ENCODE measurements at places on chromosomes 7 and 10. TPM values are rescaled to one million over a fixed set of nuclear protein-coding genes. Genes with fewer than 3 reads are reported as not detected.

DNA sequence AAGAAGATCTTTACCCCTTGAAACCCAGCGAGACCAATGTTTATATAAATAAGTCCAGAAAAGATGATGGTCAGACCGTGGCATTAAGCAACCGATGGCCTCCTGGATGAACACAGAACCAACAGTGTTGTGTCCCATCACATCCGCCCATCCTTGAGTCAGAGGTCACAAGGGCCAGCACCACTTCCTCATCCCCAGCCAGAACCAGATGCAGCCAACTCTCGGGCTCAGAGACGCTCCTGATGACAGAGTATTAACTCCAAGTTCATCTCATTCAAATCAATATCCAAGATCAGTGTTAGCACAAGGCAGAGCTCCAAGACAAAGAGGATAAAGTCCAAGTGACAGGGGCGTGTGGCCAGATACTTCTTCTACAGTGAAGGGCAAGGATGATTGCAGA is 63.5 kb downstream of the FAM53B start:
- peak; percentile 90 for DNase-seq

DNA sequence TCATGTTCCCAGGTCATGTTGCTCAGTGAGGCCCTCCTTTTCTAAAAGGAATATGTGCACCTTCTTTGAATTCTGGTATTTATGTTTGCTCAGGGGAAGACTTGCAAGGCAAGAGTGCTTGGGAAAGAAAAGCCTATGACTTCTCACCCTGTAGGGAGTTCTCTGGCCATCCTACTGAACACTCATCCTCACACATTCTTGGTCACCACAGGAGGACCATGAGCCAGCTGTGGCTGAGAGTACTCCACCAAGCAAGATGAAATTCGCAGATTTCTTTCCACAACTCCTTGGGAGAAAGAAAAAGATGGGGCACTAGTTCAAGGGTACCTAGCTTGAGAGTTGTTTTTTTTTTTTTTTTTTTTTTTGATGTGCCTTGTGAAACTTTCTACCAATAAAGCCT is 179.6 kb downstream of the FZD1 start:
- DNase-seq: no peak

DNA sequence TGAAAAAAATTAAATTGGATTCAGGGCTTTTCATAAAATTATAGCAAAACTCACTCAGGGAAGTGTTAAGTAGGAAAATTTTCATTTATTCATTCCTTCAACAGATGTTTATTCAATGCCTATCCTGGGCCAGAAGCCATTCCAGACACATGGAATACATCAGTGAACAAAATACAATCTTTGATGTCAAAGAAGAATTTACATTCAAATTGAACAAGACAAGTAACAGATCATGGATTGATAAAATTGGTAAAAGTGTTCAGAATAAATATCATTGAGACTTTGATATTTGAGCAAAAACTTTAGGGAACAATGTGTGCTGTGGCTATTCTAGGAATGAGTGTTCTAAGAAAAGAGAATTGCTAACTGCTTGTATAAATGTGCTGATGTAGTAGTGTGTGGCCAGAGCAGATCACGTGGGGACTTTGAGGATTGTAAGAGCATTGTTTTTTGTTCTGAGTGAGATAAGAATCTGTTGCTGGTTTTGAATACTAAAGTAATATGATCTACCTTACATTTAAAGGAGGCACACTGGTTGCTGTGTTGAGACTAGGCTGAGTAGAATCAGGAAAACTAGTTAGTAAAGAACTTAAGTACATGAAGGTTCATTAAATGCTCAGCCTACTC is 957.2 kb downstream of the PCDH15 start:
- no peak for DNase-seq

GRCh38 chr7:125695626-125696025 is 766.0 kb upstream of the POT1 start:
- DNase-seq: no peak

GRCh38 chr10:11642566-11642965 is 31.1 kb upstream of the USP6NL start:
- no peak for DNase-seq

- DNase-seq: no peak
Observed at GRCh38 chr10:23155169-23155568, 36.9 kb upstream of the PTF1A start.

DNA sequence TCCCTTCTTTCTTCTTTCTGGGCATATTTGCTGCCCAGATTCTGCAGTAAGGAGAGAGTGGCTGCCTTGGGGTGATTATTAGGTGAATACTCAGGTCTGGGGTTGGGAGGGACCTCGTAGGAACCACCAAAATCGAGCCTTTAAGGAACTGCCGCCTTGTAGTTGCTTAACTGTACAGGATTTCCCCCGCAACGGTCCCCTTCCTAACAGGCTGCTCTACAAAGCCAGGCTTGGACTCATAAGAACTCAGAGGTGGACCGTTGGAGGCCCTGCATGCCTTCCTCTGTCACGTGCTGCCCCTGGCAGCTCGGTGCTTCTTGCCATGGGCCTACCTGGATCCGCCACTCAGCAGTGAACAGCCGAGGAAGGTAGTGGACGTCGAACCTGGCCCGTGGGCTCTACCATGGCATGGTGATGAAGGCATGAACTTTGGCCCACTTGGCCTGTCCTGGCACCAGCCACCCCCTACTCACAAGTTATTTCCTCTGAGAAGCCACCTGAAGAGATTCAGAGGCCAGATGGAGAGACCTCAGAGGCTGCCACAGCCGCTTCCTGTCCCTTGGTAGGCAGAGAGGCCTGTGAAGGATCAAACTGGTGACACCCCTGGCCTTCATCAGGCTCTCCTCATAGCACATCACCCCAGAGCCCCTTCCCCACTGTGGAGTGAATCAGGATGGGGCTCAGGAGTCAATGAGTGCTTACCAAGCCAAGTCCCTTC is 54.6 kb downstream of the NOD1 start:
- DNase-seq: no peak

- DNase-seq: peak; percentile 91
Observed at GRCh38 chr7:47474937-47475879, 106.7 kb downstream of the TNS3 start.

GRCh38 chr7:113891031-113891350 is 27.8 kb downstream of the PPP1R3A start:
- DNase-seq: no peak

GRCh38 chr10:34295142-34295548 is 520.0 kb downstream of the PARD3 start:
- no peak for DNase-seq

DNA sequence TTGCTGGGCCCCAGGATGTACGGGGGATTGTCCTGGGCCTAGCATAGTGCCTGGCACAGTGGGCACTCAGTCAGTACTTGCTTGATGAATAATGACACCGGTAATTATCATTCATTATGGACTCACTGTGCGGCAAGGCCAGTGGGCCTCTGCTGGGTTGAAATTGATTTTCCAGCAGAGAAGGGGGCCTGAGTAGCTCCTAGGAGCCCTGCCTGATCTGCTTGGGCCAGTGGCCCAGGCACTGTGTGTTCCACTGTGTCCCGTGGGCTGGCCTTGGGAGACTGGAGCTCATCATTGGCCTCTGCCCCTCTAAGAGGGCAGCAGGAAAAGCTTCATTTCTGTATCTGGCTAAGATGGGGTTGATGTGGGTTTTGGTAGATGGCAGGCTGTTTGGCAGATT is 1.4 kb downstream of the CHST3 start:
- DNase-seq: no peak

- no peak for DNase-seq
Observed at GRCh38 chr7:17781491-17782215, 158.6 kb downstream of the SNX13 start.

The WNT16 gene
- 0.17 TPM for total RNA-seq

The C10orf105 gene
- total RNA-seq: 0.06 TPM

The CHRM2 gene
- 71.2 TPM for total RNA-seq

The NSMCE4A gene
- 55.0 TPM for total RNA-seq

The OPN4 gene
- total RNA-seq: not detected

The PGAM2 gene
- total RNA-seq: 12.9 TPM

Data from mucosa of gallbladder (tissue), 1 donor.